ENCODE measurements at places on chromosomes 11 and 22.

GRCh38 chr11:1171985-1172728 is 14.4 kb downstream of the MUC5AC start:
- DNase-seq: no peak

DNA sequence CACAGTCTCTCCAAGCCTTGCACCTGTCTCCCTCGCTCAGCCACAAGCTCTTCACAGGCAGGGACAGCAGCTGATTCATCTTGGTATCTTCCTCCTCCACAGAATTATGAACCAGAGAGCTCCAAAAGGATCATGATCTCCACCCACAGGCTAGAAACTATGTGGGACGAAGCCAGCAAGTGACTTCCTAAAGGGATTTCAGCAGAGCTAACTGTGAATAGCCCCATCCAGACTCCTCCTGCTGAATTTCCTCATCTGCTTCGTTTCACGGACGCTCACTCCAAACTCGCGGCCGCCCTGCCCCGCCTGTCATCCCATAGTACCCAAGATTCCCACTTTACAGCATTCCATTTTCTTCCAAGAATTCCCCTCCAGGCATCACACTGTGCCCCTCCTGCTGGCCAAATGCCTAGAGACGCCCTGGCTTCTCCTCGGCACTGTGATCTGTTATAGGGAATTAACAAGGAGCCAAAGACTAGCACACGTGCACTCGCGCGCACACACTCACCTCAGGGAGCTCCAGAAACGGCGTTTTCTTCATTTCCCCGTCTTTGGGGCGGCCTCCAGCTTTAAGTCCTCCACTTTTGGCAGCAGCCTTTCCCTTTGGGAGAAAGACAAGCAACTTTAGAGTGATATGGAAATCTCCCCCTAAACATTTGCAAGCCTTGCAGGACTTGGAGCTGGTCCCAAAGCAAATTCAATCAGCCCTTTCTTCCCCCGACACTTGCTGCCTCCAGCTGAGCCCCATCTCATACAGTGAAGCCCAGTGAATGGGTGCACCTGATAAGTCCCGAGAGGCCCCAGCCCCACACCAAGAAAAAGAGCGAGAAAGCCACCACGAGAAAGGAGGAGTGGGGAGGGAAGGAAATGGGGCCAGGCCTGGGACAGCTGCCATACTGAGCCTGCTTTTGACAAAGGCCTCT is 35.5 kb downstream of the SPATA19 start:
- DNase-seq: no peak

DNA sequence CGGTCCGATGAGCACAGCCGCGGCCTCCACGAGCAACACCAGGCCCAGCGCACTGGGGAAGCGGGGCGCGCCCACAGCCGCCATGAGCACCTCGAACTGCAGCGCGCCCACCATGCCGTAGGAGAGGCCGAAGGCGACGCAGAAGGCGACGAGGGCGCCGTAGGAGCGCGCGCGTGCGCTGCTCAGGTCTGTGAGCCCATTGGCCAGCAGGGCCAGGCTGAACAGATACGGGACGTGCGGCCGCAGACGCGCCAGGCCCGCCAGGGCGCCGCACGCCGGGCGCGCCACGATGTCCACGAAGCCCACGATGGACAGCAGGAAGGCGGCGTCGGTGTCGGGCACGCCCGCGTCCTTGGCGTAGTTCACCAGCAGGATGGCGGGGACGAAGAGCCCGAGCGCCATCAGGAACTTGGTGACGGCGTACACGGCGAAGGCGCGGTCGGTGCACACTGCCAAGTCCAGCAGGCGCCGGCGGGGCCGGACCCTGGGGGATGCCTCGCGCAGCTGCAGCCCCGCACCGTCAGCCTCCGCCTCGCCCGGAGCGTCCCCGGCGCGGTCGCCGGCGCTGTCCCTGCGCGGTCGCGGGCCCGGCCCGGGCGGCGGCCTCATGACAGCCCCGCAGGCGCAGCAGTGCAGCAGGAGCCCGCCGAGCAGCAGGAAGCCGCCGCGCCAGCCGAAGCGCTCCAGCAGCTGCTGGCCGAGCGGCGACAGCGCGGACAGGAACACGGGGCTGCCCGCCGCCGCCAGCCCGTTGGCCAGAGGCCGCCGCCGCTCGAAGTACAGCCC is 2.9 kb downstream of the SLC16A8 start:
- no peak for DNase-seq

DNA sequence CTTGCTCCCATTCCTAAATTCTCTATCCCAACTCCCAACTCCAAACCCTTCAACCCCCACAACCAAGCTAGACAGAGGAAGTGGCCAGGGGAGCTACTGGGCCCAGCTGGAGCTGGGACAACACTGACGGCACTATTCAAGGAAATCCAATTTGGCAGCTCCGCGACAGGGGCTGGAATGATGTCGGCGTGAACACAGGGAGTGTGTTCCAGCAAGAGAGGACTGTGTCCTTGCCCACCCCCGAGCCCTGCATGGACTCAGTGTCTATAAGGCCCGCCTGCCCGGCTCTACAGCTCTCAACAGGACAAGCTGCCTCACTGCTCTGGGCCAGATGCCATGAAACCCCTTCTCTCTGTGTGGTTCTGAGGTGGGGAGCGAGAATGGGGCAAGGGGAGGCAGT is 11.3 kb downstream of the PCSK7 start:
- DNase-seq: no peak

GRCh38 chr11:17472467-17472866 is 4.2 kb downstream of the ABCC8 start:
- no peak for DNase-seq

DNA sequence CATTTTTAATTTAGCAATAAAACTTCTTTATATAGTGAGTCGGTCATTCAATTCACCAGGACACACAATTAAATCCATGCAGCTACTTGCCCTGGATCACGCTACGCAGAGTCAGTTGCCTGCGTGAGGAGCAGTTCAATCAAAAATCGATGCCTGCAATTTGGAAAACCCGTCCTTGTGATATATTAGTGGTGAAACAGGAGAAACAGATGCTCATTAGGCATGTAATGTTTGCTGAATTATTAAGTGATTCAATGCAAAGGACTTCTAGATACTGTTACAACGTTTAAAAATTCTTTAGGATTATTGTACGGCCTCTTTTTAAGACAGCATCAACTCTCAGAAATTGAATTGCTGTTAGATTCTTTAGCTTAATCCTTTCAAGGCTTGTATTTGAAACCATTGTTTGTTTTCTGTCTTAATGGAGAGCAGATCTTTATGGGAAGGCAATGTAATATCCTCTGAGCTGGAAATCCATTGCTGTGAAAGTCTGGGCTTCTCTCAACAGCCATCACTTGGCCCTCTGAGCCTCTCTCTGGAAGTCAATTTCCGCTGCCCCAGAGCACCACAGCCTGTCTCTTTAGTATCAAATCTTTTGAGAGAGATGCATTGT is 20.1 kb upstream of the PAMR1 start:
- DNase-seq: no peak

DNA sequence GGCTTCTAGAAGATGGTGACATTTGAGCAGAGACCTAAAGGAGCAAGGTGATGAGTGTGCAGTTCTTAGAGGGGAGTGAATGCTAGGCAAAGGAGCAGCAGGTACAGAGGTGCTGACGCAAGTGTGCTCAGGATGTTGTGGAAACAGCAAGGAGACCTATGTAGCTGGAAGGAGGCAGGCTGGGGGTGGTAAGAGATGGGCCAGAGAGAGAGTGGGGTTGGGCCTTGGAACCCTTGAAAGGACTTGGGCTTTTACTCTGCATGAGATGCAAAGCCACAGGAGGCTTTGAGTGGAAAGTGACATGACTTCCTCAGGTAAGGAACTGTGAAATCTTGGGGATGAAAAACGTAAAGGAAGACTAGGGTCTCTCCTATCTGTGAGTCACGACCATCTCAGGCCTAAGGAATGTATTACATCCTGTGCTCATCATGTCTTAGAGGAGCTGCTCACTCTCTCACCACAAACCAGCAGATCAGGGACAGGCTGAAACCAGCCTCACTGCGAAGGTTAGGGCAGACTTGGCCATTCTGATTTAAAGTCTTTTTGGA is 65.4 kb downstream of the MICAL2 start:
- peak; percentile 90 for DNase-seq

GRCh38 chr11:69439127-69439526 is 42.3 kb upstream of the LINC01488 start:
- DNase-seq: no peak

DNA sequence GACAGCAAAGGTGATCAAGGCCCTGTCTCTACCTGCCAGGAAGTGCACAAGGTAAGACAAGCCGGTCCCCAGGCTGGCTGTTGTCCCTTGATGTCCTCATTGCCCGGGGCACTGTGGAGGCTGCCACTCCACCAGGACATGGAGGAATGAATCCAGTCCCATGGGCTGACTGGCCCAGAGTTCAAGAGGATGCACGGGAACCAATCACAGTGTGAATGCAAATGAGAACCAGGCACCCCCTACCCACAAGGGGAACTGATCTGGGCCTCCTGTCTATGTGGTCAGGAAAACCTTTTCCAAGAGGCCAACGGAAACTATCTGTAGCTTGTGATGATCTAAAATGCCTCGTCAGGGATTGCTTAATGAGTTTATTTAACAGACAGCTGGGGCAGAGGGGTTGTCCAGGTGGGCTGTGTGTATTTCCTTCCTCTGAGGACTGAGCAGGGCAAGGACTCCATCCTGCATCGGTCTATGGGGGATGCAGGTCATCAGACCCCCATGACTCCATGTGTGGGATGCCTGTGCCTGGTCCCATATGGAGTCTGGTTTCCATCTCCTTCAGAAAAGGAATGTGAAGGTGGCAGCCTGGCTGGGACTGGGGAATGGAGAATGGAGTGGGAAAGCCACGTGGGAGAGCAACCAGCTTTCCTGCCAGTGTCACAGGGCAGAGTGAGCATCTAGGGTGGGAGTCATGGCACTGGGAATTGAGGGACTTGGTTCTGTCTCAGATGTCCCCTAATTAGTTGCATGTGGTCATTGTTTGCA is 60.5 kb downstream of the CD82 start:
- DNase-seq: no peak

- no peak for DNase-seq
These were observed 109.5 kb downstream of the CCDC81 start for GRCh38 chr11:86483940-86484794.

GRCh38 chr11:67670316-67671210 is 3.9 kb downstream of the ALDH3B2 start:
- no peak for DNase-seq

GRCh38 chr11:100229086-100229485 is 458.0 kb upstream of the ARHGAP42 start:
- DNase-seq: no peak

- DNase-seq: peak; percentile 54
These were observed 129.1 kb downstream of the EHF start for GRCh38 chr11:34749666-34750659.
